HAP-1 (cell line): ENCODE measurements at places on chromosomes 4 and X.

GRCh38 chr4:165583341-165583740, 204.5 kb downstream of the CPE start:
- no peak for DNase-seq

- DNase-seq = no peak
These were observed 2.7 kb upstream of the ITM2A start for GRCh38 chrX:79369871-79370270.

DNA sequence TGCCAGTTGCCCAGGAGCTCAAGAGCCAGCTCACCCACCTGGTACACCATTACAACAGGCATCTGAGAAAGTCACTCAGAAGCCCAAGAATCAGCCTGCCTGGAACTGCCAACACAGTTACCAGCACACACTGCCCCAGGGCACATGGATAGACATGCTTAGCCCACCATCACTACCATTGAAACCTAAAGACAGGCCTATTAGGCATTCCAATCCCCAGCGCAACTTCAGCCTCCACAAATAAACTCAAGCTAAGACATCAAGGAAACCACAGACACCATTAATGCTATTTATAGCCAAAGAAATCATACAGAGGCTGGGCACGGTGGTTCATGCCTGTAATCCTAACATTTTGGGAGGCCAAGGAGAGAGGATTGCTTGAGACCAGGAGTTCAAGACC, 42.3 kb downstream of the ATRX start:
- no peak for DNase-seq

GRCh38 chr4:26584725-26585124, 841 bp downstream of the TBC1D19 start:
- no peak for DNase-seq

GRCh38 chrX:39729981-39730661, 367.6 kb downstream of the BCOR start:
- no peak for DNase-seq

- no peak for DNase-seq
These were observed 92.3 kb downstream of the REPS2 start for GRCh38 chrX:17038681-17039161.

GRCh38 chrX:94977562-94977961, 1303.6 kb downstream of the FAM133A start:
- no peak for DNase-seq

DNA sequence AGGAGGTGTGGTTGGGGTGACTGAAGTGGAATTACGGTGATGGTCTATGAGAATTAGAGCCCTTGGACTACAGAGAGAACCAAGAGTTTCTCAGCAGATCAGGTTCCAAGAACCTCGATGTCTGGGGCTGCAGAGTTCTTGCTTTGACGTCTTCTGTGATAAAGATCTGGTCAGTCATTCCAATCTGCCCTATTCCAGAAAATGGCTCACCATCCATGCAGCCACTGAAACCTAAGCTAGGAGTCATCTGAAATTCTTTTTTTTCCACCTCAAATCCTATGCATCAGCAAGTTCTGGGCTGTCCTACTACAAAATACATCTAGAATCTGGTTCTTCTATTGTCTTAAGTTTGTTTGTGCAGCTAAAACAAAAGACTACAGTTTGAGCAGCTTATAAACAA, 254.4 kb upstream of the PGRMC2 start:
- DNase-seq = no peak

GRCh38 chr4:169243825-169244609, 26.7 kb downstream of the SH3RF1 start:
- peak; percentile 12 for DNase-seq

GRCh38 chrX:19849464-19850080, 37.8 kb downstream of the SH3KBP1 start:
- DNase-seq = no peak

DNA sequence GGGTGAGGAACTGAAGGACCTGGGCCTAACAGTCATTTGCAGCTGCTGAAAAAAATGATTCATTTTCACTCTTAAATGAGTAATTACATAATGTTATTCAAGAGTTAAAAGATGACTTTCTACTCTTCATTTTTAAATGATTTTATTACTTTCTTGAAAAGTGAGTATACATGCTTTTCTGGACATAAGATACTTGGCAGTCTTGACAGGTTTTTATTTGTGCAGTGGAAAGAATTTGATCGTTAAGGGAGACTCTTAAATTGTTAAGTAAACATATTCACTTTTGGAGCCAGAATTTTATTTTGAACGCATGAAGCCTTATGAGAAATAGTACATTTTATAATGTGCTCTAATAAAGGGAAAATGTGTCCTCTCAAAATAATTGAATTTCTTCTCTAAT, 245.7 kb downstream of the TENM3 start:
- no peak for DNase-seq

DNA sequence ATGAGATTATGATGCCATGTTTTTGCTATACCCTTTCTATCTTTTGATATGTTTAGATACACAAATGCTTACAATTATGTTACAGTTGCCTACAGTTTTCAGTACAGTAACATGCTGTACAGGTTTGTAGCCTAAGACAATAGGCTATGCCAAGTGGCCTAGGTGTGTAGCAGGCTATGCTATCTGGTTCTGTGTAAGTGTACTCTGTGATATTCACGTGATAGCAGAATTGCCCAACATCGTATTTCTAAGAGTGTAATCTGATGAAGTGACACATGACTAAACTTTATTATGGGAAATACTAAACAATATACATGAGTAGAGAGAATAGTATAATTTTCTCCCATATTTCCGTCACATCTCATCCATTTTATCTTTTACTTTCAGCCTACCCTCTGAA, 97.0 kb downstream of the CLDN22 start:
- no peak for DNase-seq

DNA sequence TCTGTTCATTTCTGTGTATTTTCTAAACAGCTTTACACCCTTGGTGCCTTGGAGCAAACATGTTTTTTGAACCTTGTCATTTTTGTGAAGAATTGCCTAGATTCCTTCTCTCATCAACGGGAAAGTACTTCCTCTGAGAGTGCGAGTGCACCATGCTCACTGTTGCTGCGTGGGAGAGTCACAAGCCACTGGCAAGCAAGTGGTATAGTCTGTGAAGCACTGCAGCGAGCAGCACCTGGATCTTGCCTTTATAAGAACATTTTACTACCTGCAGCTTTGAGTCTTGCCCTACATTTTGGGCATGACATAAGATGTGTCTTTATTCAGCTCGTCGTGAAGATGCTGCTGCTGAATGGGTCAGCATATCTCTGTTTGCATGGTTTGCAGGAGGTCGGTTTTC, 44.9 kb downstream of the HADH start:
- no peak for DNase-seq
